ENCODE measurements at places on chromosomes 7 and 10.
A peak's percentile ranks its signal among the peaks of the same experiment; 100 is the strongest.

DNA sequence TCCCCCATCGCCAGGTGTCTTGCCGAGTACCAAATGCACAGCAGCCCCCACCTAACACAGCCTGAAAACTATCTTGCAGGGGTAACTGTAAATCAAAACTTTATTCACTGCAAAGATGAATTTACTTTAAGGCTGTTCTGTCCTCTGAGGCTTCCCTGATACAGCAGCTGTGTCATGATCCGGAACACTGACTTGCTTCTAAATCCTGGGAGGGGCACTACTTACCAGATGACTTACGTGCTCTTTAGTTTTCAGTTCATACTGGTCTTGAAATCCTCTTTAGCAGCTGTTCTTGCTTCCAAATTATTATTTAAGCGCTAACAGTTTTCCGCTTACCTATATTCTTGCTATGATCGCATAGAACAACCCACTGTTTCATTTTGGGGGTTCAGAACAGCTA, 4.9 kb downstream of the DYNC1I1 start:
- no peak for DNase-seq

DNA sequence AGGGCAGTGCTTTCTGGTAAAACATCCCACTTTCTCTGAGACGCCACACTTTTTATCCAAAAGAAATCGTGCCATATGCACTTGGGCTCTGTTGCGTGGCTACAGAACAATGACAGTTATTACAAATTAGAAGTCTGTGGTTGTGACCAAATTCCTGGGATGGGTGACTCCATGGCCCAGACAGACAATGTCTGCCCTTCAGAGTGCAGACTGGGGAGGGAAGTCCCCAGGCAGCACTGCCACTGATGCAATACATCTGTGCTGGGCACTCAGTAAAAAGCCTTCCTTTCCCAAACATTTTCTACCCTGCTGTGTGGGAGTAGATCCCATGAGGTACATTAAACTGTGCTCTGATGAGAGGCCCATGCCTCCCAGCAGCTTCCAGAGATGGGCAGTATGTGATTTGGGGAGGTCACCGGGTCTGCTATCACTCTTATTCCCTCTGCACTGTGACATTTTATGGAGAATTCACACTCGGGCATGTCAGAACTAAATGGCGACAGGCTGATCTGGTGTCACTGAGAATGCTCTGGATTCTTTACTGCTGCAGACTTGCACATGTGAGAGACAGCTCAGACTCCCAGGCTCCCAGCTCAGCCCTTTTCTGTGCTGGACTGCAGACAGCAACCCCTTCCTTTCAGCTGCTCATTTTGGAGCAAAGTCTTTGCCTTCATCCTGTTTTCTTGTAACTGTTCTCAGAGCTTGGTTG, 243.5 kb upstream of the ZNF32 start:
- DNase-seq: no peak

DNA sequence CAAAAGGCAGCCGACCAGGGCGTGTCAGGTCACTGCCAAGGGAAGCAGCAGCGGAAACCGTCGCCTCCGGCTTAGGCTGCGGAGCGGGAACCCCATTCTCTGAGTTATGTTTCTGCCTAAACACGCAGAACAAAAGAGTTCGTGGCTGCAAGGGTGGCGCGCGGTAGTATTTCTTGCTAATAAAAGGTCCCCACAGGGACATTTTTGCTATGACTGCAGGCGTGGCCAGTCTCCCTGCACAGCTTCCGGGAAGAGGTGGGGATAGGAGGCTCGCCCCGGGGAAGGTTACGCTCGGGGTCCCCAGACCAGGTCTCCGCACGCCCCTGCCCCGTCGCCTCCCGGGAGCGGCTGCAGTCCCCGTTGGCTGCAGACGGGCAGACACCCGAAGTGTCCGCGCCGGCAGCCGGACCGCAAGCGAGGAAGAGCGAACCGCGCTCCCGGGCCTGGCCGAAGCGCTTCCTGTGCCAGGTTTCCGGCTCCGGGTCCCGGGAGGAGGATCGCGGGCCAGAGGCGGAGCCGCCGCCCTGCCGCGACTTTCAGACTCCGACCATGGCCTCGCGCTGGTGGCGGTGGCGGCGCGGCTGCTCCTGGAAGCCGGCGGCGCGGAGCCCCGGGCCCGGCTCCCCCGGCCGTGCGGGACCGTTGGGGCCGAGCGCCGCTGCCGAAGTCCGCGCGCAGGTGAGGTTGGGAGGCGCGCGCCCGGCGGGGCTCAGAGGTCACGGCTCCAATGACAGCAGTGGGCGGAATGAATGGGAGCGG, at the start of gene PDSS1:
TSS of gene PDSS1 (plus strand) at position 539 of the 759 bp plus-strand sequence. CDS start at position 550, 11 bp downstream.
- DNase-seq: peak; percentile 66

GRCh38 chr10:113930482-113931057, 76.1 kb downstream of the NHLRC2 start:
- no peak for DNase-seq

DNA sequence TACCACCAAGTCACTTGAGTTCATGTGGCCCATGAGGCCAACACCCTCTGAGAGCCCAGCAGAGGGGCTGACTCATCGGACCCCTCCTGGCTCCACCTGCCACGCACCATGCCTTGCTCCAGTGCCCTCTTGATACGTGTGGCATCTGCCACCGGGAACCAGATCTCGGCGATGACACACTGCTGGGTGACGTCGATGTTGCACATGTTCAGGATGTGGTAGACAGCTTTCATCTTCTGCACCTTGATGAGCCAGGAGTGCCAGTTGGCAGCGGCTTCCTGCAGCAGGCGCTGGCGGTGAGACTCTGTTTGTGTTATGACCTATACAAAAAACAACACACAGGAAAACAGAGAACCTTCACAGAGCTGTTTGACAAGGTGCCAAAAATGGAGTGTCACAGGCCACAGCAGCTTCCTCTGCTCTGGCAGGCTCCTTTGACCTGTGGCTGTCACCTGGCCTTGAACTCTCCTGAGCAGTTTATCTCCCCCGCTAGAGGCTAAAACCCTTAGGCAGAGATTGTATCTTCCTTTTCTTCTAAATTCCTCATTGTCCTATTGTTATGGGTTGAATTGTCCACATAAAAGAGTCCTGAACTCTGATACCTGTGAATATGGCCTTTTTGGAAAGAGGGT, 45.2 kb upstream of the TMEM213 start:
- DNase-seq: peak; percentile 93

GRCh38 chr7:149783386-149784250, 10.2 kb upstream of the ZNF467 start:
- DNase-seq: no peak

DNA sequence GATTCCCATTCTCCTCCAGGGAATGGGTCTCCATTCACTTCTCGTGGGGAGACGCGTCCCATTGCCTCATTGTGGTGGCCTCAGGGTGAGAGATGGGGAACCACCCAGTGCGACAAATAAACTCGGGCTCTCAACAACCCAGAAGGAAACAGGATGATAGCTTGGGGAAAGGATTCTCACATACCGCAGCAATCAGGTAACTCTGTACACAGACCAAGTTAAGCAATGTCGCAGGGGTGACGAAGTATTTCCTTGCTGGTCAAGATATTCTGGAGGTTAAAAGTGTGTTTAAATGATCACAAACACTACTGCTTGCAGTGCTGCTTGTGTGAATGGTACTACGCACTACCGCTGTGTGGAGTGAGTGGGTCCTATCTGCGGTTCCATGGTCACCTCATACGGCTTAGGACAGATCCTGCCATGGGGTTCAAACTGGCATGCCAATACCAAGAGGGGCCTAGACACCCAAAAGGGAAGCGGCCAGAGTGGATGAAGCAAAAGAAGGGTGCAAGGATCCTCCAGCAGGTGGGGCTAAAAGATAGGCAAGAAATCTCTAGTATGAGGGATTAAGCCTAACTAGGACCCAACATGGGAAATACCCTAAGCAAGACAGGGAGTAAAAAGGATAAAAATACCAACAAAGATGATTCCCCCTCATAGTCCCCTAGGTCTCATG, 143.8 kb upstream of the TMEM106B start:
- peak; percentile 58 for DNase-seq

- no peak for DNase-seq
These were observed 134.3 kb upstream of the ZMIZ1 start for GRCh38 chr10:78934532-78934898.

DNA sequence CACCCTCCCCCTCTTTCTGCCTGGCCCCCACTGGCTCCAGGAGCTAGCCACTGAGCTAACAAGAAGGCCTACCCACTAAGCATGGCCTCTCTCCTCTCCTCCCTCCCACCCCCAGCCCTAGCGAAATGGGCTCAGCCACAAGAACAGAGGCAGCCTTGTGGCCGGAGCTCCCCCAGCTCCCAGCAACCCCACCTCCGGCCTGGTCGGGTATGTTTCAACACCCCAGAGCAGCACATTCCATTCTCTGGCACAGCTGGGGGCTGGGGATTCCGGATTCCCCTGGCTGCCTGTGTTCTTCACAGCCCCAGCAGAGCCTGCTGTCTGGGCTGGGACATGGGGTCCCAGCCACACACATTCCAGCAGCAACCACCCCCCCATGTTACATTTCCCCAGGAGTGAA, 9.0 kb downstream of the SFRP5 start:
- no peak for DNase-seq

DNA sequence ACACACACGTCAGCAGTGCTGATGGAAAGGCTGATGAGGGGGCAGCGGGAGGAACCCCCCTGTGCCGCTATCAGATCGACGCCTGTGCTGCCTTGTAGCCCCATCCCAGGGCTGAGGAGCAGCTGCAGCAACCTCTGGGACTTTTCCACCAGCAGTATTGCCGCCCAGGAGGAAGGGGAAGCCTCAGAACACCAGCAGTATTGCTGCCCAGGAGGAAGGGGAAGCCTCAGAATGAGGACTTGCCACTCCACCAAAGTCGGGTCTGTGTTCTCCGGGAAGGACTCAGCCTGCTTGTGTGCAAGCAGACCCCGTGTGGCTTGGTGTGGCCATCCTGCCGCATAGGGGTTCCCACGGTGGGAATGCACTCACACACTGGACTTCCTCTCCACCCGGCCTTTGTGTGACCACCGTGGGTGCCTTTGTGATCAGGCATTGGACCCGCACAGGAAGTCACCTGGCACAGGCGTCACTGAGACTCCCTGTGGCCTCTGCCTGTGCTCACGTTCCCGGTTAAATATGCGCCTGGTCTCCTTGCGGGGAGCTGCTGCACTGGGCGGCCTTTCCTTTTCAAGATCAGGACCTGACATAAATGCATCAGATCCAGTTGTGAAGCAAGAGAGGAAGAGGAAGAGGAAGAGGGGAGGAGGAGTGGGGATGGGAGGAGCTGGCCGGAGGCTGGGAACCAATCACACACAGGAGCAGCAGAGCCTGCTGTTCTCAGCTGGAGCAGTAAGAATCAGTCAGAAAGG, 248.5 kb downstream of the DNAJB6 start:
- DNase-seq: no peak

DNA sequence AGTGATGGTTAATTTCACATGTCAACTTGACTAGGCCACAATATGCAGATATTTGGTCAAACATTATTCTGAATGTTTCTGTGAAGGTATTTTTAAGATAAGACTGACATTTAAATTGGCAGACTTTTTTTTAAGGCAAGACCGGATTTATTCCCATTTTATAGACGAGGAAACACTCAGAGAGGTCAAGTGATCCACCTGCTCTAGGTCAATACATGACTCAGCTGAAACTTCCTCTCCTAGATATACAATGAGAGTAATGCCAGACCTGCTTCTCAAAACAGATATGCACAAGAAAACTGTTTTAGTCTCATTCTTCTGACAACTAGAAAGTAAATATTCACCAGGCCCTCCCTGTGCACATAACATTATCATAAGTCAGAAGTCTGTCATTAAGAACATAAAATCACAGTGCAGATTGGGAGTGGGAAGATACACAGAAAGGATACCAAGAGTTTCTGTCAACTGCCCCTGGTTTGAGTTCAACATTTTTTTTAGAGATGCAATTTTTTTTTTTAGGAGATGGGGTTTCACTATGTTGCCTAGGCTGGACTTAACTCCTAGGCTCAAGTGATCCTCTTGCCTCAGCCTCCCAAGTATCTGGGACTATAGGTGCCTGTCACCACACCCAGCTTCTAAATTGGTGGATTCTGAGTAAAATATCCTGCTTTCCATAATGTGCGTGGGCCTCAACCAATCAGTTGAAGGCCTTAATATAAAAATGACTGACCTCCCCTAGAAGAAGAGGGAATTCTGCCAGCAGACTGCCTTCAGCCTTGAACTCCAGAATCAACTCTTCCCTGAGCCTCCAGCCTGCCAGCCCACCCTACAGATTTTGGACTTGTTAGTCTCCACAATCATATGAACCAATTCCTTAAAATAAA, 121.4 kb downstream of the ZFAND4 start:
- DNase-seq: no peak

DNA sequence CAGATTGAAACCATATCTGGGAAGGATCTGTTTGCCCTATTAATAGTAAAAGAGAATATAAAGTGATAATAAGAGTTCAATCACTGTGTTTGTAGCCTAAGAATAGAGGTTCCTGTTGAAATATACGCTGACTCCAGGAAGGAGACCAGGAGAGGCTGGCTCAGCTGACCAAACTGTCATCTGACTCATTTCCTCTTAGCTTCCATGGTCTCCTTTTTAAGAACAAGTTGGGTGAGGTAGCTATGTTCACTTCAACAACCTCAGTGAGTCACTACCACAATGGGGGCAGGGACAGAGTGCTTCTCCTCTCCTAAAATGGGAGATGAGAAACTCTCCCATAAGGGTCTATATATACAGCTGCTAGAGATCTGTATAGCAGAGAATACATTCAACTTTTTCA, 543.3 kb downstream of the CALN1 start:
- no peak for DNase-seq

- no peak for DNase-seq
These were observed 1.0 kb upstream of the KCP start for GRCh38 chr7:128911423-128912031.

DNA sequence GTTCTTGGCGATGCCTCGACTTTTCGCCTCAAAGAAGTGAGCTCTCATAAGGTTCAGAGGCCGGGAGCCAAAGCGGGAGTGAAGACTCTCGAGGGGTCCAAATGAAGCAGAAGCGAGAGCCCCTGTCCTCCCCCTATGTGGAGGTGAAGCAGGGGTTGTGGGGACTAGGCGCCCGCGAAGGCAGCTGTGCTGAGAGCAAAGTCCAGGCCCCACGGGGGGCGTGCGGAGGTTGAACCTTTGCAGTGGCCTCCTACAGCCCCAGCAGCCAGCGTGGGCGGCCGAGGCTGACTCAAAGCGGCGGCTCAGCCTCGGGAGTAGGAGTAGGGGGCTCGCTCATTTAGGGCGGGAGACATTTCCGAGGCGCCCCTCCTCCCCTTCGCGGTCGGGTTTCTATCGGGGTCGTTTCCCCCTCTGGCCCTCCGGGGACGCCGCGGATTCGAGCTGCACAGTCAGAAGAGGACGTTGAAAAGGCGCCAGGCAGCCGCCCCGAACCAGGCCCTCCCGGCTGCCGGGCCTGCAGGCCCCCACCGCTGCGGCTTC, 553 bp upstream of the ADD3 start:
- peak; percentile 71 for DNase-seq

DNA sequence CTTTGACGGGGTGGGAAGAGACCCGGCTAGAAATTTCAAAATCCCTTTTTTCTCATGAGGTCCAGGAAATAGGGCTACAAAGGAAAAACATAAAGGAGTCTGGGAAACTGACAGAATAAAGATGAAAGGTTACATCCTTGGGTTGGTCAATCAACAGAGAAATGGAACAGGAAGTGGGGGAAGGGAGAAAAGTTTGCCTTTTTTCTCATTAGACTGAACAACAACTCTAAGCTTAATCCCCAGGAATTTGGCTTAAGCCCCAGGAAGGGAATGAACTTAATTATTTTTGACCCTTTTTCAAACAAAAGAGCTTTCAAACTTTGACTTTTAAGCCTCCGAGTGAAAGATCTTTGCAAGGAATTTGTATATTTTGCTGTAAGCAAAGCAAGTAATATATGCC, 32.7 kb downstream of the LGI1 start:
- DNase-seq: no peak

GRCh38 chr7:50415844-50416364, 34.2 kb downstream of the FIGNL1 start:
- DNase-seq: no peak

Measured in activated CD8-positive, alpha-beta memory T cell treated with anti-CD3 and anti-CD28 coated beads, Interleukin-2, amount 50 U/mL, for 4 hours (primary cell).